ENCODE measurements at places on chromosomes 13 and 19.
A peak's percentile ranks its signal among the peaks of the same experiment; 100 is the strongest.

GRCh38 chr13:110129539-110130186, 177.3 kb downstream of the COL4A1 start:
- no peak overlapping the region for H3K27ac ChIP-seq
- no peak for DNase-seq

GRCh38 chr13:106376401-106377112, 158.9 kb downstream of the EFNB2 start:
- DNase-seq, result no peak
- H3K36me3 ChIP-seq, result no peaks in the 10 kb centered on the region
- no peak overlapping the region for H3K4me3 ChIP-seq
- no peaks in the 10 kb centered on the region for H3K27me3 ChIP-seq

DNA sequence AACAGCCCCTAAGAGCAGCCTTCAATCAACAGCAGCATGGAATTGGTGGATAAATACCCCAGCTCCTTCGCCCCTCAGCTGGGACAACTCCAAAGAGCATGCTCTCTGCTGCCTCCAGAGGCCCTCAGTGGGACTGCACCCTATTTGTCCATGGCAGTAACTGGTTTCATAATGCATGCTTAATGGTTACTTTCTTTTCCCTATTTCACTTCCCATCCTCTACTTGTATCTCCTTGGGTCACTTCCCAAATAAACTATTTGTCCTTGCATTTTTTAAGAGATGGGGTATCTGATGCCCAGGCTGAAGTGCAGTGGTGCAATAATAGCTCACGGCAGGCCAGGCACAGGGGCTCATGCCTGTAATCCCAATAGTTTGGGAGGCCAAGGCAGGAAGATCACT, 13.5 kb upstream of the TPM4 start:
- H3K4me1 ChIP-seq, result peaks cover 15% of the 10 kb centered on the region
- DNase-seq, result peak; percentile 88
- no peak overlapping the region for H3K4me3 ChIP-seq
- no peaks in the 10 kb centered on the region for H3K27me3 ChIP-seq
- no peak overlapping the region for H3K27ac ChIP-seq
- H3K36me3 ChIP-seq, result no peaks in the 10 kb centered on the region

GRCh38 chr13:30851697-30852096, 54.4 kb upstream of the MEDAG start:
- H3K4me3 ChIP-seq, result no peak overlapping the region
- no peaks in the 10 kb centered on the region for H3K4me1 ChIP-seq
- H3K27me3 ChIP-seq, result no peaks in the 10 kb centered on the region
- DNase-seq, result no peak

GRCh38 chr13:69094485-69094884, 1013.1 kb upstream of the ATXN8OS start:
- no peaks in the 10 kb centered on the region for H3K36me3 ChIP-seq
- no peak overlapping the region for H3K4me3 ChIP-seq
- H3K27ac ChIP-seq, result no peak overlapping the region
- no peak for DNase-seq
- no peaks in the 10 kb centered on the region for H3K4me1 ChIP-seq

- DNase-seq, result no peak
- H3K27ac ChIP-seq, result no peak overlapping the region
- peaks cover 19% of the 10 kb centered on the region for H3K36me3 ChIP-seq
Measured at GRCh38 chr13:112808377-112809140, 118.7 kb downstream of the ATP11A start.

GRCh38 chr13:28574617-28575142, 79.8 kb upstream of the FLT1 start:
- H3K4me3 ChIP-seq, result no peak overlapping the region
- no peak for DNase-seq
- H3K27me3 ChIP-seq, result no peaks in the 10 kb centered on the region
- H3K36me3 ChIP-seq, result no peaks in the 10 kb centered on the region
- peaks cover 4% of the 10 kb centered on the region for H3K4me1 ChIP-seq

DNA sequence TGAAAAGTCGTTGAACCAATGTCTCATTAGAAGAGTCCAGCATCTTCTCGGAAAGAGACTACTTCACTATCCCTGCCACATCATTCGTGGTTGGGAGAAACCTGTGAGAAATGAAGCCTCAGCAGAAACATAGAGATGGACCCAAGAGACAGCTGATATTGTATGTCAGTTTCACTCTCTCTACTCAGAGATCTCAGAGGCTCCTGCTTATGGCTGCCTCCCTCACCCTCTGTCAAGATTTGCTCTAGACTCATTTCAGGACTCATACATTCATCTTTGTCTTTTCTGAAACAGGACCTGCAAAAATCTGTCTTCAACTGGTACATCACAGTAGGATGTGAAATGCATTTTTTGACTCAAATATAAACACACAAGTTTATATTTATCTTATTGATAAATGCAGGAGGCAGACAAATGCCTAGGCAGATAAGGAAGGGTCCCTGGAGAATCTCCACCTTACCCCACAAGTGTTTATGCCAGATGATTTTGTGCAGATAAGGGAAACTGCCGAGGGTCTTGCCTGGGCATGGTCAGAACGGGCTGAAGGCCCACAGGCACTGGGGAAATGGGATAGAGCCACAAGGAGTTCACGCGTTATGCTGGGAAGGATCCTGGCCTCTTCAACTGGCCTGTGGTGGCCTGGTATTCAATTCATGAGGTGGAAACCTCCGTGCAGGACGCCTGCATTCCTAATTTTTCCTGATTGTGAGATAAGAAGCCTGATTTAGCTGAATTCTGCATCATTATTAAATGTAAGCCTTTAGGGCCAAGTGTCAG, 1834.0 kb upstream of the PCDH20 start:
- H3K4me3 ChIP-seq, result no peak overlapping the region
- no peak for DNase-seq
- H3K27me3 ChIP-seq, result no peaks in the 10 kb centered on the region
- H3K4me1 ChIP-seq, result no peaks in the 10 kb centered on the region
- H3K36me3 ChIP-seq, result no peaks in the 10 kb centered on the region
- no peak overlapping the region for H3K27ac ChIP-seq

DNA sequence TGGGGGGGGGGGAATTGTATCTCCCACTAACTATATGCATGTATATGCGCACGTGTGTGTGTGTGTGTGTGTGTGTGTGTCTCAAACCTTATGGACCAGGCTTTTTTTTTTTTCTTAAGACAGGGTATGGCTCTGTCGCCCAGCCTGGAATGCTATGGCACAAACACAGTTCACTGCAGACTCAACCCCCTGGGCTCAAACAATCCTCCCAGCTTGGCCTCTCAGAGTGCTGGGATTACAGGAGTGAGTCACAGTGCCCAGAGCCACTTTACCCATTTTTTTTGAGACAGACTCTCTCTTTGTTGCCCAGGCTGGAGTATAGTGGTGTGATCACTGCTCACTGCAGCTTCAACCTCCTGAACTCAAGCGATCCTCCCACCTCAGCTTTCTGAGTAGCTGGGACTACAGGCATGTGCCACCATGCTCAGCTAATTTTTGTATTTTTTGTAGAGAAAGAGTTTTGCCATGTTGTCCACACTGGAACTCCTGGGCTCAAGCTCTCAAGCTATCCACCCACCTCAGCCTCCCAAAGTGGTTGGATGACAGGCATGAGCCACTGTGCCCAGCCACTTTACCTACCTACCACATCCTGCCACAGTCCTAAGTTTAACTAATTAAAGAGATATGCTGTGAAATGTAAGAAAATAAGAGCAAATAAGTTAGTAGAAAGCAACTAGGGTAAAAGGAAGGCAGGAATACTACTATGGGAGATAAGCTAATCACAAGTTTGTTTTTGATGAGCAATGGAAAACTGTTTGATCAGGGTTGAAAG, 2.4 kb downstream of the ZMYM5 start:
- H3K27ac ChIP-seq, result no peak overlapping the region
- peaks cover 15% of the 10 kb centered on the region for H3K36me3 ChIP-seq
- DNase-seq, result no peak

- H3K4me3 ChIP-seq, result no peak overlapping the region
- no peaks in the 10 kb centered on the region for H3K36me3 ChIP-seq
- no peaks in the 10 kb centered on the region for H3K27me3 ChIP-seq
- H3K4me1 ChIP-seq, result no peaks in the 10 kb centered on the region
Measured at GRCh38 chr13:63435667-63436324, 2020.1 kb upstream of the PCDH20 start.
